ENCODE measurements at places on chromosomes 5 and 9.

- no peak for DNase-seq
Measured at GRCh38 chr9:70462300-70462699, 47.8 kb upstream of the KLF9 start.

DNA sequence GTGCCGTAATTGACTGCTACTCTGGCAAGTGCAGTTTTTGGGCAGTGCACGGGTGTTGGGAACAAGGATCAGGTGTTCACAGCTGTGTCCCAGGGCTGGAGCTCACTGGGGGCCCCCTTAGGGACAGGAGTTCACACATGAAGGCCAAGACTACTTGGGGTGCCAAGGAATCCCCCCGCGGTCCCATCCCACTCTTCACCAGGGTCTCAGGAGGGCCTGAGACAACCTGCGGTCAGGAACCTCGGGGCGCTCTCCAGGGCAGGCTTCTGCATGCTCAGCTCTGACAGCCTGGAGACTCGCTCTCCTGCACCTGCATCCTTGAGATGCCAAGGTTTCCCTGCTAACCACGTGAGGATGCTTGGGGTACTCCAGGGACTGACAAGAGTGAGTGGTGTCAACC lies 2.3 kb upstream of the MAN1B1 start:
- DNase-seq = no peak

DNA sequence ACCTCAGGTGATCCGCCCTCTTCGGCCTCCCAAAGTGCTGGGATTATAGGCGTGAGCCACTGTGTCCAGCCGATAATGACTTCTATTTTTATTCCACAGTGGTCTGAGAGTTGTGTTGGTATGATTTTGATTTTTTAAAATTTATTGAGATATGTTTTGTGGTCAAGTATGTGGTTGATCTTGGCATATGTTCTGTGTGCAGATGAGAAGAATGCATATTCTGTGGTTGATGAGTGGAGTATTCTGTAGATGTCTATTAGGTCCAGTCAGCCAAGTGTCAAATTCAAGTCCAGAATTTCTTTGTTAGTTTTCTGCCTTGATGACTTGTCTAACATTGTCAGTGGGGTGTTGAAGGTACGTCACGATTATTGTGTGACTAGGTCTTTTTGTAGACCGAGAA lies 338.2 kb upstream of the TARS1 start:
- DNase-seq = no peak

GRCh38 chr9:135667463-135668001 lies 4.4 kb downstream of the LCN9 start:
- DNase-seq = no peak

DNA sequence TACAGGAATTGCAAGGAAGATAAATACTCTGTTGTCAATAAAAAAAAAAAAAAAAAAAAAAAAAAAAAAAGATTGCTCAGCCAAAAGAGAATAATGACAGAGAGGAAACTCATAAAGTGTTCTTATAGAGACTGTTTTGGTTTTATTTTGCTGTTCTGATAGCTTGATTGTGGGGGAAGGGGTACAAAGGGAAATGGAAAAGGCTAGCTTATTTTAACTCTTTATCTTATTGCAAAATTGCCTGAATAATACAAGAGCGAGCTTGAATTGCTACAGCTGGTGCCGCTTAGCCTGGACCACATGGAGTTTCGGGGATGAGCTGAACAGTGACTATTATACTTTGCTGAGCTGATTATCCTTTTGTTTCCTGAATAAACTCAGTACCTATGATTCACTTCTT lies 31.0 kb upstream of the SHISAL2B start:
- DNase-seq = no peak

DNA sequence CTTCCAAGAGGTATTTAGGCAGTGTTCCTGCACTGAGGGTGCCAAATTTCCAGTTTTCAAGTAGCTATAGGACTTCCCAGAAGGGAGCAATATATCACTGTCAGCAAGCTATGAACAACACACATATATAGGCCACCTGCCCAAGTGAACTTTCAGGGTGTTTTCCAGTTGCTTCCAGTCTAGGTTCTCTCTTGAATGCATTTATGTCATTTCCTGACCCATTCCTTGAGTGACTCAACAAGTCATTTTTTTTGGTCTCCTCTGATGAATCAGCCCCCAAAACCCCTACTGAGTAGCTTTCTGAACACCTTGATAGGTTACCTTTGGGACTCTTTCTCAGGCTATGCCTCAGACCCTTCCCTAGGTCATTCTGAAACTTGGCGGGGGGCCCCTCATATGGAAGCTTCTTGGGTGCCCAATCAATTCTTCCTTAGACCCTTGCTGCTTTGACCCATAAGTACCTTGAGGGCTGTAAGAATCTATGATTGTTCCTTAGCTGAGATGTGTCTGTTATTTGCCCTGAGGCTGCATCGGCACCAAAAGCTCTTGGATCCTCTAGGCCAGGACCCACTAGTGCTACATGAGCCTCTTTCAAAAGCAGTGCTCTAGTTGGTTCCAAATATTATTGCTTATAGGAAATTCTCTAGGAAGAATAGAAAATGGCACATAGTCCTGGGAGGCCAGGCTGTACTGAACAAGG lies 12.4 kb downstream of the DNAJB5 start:
- no peak for DNase-seq

- no peak for DNase-seq
Measured at GRCh38 chr5:108747774-108748400, at the start of gene FER. FER (plus strand) TSS chr5:108747897; CDS start chr5:108798183, 50,286 bp downstream.

GRCh38 chr5:61806491-61807020 lies 474.5 kb downstream of the ZSWIM6 start:
- no peak for DNase-seq

DNA sequence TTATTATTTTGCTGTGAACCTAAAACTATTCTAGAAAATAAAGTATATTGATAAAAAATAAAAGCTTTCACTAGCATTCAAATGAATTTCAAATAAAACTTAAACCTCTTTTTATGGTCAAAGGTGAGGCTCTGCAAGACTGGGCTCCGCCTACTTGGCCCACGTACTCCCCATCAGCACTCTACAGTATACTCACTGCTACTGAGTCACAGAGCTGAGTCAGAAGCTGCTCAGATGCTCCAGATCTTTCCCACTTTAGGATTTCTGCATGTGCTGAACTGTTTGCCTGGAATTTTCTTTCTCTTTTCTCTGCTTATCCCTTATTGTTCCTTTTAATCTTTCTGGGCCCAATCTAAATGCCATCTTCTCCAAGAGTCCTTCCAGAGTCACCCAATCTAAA lies 331.9 kb upstream of the CCNG1 start:
- no peak for DNase-seq

DNA sequence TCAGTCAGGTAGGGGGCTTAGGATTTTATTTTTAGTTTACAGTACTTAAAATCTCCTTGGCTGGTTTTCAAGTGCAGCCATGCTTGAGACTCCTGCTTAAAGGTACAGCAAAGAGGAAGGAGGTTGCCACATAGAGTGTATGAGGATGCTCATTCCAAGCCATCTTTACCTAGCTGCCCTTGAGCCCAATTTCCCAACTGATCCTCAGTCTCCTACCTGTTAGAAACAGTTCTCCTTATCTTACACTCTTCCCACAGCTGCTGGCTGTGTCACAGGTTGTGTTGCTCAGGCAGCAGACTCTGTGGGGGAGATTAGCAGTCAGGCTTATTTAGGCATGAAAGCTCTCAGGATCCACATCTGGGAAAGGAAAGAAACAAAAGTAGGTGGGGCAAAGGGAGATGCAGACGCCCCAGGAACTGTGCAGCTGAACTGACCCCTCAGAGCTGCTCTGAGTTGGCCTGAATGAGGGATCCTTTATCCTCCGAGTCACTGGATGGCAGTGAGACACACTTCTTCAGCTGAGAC lies 95.1 kb downstream of the NMUR2 start:
- no peak for DNase-seq

DNA sequence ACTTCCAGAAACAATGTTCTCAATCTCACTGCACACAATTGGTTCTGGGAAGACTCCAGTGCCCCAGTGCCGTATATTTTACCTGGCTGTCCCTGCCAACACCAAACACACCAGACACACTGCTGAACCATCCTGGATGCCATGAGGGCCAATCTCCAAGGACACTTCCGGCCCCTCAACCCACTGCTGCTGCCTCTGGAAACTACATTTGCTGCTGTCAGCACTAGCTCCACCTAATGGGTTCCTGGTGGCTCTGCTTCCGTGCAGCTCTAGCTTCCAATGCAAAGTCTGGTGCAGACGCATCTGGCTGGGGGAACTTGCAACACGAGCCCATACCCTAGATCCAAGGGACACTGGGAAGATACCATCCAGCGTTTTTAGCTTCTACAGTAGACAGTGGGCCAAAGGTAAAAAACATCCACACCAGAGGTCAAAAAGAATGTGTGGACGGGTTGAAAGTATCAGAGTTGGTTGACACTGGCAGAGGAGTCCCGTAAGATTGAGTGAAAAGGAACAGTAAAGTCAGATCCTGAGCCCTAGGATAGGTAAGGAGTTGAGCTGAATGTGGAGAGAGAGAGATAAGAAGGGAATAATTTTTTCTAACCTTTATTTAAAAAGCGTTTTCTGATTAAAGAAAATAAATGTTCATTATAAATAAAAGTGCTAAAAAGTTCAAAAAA lies 99.7 kb upstream of the KIF2A start:
- DNase-seq = no peak

DNA sequence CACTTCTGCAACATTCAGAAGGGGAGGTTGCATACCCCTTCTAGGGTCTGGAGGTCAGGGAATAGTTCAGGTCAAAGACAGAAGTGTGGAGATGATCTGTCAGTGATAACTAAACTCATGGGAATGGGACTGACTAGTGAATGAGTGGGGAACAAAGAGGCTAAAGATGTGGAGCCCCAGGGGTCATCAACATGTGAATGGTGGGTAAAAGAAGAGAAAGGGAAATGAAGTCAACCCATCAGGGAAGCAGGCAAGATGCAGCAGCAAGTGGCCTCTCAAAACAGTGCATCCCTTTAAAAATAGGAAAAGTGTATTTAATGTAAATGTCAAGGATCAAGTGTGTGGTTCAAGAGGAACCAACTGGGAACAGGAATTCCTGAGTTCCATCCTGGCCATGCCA lies 69.9 kb downstream of the PLPPR1 start:
- DNase-seq = no peak

DNA sequence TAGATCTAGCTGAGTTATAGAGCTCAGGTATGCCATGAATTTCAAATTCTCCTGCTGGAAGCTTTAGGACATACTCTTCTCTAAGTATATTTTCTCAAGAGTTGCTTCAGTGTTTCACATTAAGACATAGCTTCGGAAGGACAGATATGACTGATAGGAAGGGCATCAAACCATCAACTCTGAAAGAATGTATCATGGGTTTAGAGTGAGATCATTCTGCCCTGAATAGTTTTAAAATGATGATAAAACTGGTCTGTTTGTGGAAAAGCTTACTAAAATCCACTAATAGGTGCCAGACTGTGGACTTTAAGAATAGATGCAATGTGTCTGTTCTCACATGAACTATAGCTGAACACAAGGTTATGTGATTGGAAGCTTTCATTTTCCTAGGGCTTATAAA lies 8.4 kb downstream of the SPEF2 start:
- DNase-seq = no peak

DNA sequence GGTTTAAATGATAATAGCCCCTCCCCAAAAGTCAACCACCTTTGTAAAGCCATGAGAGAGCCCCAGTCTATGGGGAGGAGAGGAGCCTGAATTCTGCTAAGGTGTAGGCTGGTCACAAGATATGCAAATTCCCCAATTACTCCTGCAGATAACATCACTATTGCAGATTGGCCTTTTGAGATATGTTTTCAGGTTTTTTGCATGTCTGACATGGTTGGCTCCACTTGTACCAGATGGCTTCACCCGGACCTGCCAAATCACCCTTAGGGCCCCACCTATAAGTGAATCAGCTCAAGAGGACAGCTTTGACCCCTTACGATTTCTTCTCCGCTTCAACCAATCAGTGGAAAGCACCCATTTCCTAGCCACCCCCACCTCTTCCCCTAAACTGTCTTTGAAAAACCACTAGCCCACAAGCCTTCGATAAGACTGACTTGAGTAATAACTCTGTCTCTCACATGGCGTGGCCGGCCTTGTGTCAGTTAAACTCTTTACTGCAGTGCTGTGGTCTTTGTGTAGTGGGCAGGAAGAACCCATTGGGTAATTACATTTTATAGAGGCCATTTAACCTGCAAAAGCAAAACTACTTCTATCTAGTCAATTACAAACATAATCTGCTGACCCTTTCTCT lies 69.7 kb downstream of the PRLR start:
- DNase-seq = no peak

DNA sequence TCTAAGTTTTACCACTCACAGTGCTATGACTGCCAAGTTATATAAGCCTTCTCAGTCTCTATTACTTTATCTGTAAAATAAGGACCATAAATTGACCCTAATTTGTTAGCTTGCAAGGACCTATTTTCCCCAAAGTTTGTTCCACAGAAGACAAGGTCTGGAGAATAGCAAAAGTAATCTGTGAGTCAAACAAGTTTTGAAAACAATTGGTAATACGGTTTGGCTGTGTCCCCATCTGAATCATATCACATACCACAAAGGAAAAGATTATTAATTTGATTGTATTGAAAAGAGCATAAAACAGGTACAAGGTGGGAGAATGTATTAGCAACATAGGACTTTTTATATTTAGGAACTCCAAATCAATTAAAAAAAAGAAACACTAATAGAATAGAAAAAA lies 124.0 kb upstream of the TARS1 start:
- DNase-seq = no peak

DNA sequence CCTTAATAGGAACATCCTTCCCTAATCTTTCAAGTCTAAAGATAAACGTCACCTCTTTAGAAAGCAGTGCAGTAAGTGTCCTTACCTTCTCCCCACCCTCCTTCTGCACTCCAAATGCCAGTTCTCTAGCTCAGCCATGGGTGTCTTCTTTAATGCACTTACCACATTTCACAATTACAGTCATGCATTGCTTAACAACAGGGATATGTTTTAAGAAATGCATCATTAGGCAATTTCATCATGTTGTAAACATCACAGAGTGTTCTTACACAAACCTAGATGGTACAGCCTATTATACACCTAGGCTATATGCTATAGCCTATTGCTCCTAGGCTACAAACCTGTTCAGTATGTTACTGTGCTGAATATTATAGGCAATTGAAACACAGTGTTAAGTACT lies 91.2 kb downstream of the RFX3 start:
- DNase-seq = no peak

- DNase-seq = no peak
Measured at GRCh38 chr5:3531320-3531986, 64.2 kb upstream of the IRX1 start.

DNA sequence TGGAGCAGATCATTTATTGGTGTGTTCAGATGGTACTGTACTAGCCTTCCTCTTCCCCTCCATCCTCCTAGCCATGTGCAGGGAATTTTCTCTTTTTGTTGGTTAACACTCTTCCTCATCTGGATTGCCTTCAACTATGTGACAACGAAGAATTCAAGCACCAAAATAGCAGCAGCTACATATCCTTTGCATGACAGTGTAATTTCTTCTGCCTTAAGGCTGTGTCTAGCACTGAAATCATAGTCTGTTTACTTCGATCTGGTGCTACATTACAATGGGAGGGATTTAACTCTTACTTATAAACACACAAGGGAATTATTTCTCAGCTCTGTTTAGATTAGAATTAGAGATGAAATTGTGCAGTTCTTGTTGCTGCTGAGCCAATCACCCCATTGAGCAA lies 260.4 kb downstream of the ARL15 start:
- no peak for DNase-seq

- no peak for DNase-seq
Measured at GRCh38 chr9:8400378-8400777, 600.8 kb upstream of the DMAC1 start.

Measured in activated CD8-positive, alpha-beta memory T cell treated with anti-CD3 and anti-CD28 coated beads for 1 hour (primary cell).